Amygdala (tissue), 56 donors: ENCODE measurements at places on chromosomes 4 and X.
A peak's percentile ranks its signal among the peaks of the same experiment; 100 is the strongest.

- no peak for DNase-seq
Observed at GRCh38 chrX:68648960-68649359, 1.5 kb downstream of the STARD8 start.

DNA sequence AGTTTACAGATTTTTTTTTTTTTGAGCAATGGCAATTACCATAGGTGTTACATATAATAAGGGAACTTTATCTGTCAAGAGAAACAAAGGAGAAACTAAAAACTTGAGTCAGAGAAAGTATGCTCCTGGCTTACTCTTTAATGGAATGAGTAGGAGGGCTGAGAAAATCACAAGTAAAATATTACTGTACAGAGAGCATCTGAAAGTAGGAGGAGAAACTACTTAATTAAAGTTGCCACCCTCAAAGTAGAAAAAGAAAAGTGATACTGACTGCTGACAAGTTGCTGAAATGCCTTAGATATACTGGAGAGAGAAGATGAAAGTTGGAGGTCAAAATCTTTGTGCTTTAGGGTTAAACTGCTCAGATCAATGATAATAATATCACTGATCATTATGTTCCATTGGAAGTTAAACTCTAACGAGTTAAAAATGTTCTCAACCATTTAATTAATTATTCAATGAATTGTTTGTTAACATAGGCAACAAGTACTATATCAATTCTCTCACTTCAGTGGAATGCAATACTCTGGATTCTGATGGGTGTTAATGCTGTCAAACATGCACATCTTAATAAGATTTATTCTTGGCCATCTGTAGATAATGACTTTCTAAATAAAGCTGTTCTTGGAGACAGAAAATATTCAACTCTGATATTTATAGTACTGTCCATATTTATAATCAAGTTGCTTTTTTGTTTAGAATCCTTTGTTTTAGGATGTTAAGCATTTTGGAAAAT, 61.2 kb upstream of the CAMK2D start:
- no peak for DNase-seq

- DNase-seq = peak; percentile 65
Observed at GRCh38 chr4:41360921-41361793, 104.4 kb downstream of the UCHL1 start.

DNA sequence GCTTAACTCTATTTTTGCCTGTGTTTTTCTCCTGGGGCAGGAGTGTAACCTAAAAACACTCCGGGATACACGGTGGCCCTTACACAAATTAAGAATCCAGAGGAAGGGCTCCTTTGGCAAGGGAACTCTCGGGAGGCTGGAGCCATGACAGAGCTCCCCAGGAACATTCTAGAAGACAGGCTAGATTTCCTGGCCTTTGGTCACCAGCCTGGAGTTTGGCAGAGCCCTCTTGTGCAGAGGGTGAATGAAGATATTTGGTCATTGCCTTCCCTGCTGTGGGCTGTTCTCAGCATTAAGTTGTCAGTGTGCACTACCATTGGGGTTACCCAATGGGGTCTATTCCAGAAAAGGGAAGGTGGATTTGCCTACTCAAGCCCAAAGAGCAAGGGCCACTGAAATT, 53.8 kb upstream of the LNX1 start:
- no peak for DNase-seq

- no peak for DNase-seq
Observed at GRCh38 chr4:164935363-164935762, 42.1 kb downstream of the TRIM61 start.

DNA sequence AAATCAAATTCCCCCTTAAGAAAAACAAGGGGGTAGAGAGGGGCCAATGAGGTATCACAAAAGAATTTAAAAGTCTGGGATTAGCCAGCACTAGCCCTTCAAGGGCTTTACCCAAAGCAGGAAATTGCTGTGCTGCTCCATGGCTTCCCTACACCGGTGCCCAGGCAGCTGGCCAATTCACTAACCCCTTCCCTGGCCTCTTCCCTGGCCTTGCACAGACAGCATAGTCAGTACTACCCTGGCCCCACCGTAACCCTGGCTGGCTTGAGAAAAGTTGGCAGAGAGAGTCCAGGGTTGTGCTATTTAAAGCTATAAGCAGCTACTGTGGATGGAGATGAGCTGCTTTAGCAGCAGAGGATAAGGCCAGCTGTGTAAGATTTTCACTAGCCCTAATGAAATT, 43.1 kb downstream of the ADAMTS3 start:
- DNase-seq = no peak

DNA sequence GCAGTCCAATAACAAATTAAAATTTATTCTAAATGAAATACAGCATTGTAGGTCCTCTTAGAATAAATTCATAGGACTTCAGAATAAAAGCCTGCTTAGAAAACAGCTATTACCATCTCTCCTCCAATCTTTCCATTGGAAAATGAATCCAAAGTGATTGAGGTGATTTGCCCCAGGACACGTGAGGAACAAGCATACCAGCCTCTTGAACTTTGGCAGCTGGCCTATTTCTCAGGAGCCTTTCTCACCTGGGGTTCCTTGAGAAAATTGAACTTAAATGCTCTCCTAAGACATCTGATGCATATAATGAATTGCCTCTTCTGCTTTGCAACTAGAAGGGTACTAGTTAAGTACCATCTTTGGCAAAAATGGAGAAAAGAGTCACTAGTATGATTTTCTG, 13.5 kb downstream of the ARHGAP24 start:
- no peak for DNase-seq

GRCh38 chr4:22552812-22553211, 36.9 kb upstream of the ADGRA3 start:
- no peak for DNase-seq

- DNase-seq = no peak
Observed at GRCh38 chr4:134708026-134708425, 506.4 kb upstream of the PABPC4L start.

DNA sequence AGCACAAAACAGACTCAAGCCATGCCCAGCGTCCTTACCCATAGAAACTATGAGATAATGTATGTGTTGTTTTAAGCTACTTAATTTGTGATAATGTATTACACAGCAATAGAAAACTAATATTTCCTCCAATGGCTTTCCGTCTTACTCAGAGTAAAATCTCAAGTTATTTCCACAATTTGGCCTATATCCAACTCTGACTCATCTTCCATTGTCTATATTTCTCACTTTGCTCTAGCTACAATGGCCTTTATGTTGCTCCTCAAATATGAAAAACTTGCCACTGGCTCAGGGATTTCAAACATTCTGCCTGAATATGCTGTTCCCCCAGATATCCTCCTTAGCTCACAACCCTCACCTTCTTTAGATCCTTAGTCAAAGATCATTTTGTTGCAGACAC, 31.6 kb downstream of the IQCM start:
- no peak for DNase-seq

- DNase-seq = no peak
Observed at GRCh38 chr4:6856391-6856790, 53.2 kb upstream of the TBC1D14 start.

DNA sequence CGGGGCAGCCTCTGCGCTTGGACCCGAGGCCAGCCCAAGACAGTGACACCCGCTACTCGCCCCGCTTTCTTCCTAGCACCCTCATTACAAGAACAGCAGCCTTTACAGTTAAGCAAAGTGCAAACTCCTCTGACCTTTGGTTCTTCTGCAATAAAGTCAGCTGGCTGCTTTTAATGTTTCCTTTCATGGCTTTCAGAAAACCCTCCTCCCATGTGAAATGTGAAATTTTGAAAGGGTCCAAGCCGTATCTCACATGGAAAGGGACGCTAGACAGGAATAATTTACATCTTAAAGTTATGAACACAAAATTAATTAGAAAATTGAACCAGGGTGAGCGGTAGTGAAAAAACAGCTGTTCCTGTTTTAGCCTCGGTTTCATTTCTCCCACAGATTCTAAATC, 520.1 kb upstream of the FRG1 start:
- no peak for DNase-seq

DNA sequence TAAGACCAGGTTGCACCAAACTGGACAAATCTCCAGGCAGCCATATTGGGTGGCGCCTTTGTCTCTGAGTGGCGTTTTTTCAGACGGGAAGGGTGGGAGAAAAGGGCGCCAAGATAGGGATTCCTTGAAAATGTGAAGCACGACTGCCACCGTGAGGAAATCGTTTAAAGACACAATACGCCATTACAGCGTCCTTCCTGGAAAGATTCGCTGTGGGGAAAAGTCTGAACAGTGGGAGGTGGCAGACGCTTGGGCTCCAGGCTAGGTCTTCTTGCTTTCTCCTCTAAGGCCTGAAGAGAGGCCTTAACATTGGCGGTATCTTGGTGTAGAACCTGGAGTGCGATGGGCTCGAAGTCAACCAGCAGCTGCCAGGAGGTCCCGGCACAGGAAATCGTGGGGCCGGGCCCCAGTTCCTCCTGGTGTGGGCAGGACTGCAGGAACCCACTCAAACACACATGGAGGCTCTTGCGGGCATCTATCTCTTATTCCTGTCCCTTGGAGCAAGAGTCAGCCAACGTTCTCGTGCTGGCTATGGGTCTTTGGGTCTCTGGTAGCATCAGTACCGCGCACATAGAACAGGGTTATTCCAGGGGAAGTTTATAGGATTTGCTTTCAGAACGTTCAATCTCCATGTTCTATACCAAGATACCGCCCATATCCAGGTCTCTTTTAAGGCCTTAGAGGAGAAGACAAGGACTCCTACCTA, 208.8 kb downstream of the OR13H1 start:
- DNase-seq = no peak

- no peak for DNase-seq
Observed at GRCh38 chr4:620201-620600, 5.2 kb upstream of the PDE6B start.

GRCh38 chrX:2533424-2533823, 32.6 kb upstream of the DHRSX start:
- no peak for DNase-seq

GRCh38 chr4:165909947-165910346, 36.9 kb downstream of the TLL1 start:
- DNase-seq = no peak

DNA sequence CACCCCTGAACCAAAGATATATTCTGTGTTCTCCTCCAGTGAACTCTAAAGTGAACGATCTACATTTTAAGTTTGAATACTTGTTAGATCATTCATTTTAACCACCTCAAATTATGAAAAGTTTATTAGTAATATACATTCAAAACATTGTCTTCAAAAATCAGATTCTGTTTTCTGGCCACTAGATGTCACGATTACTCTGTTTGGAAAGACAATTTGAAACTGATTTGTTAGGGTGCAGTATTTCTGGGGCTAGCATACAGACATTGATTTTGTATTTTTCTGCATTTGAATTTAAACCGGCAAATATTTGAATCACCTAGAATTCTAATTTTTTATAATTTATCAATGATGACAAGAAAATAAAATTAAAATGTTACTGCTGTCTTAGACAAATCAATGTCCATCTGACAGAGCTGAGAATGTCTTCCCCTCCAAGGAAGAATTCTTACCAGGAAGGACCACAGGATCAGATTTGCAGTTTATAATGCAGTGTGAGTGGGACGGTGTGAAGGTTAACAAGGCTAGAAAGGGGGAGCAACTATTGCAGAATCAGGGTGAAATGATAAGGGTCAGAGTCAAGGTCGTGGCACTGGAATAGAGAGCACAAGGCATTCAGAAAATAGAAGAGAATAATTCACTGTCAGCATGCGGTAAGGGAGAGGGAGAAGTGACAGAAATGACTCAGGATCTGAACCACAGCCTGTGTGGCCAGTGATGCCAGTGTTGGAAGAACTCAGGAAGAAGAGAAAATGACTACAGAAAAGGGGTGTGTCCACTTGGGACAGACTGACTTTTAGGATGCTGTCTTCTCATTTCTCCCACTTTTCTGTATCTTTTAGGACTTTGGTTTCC, 91.6 kb downstream of the ANXA10 start:
- no peak for DNase-seq

GRCh38 chr4:119299741-119300100, 22.2 kb downstream of the FABP2 start:
- no peak for DNase-seq

GRCh38 chrX:41526925-41527324, 79.8 kb downstream of the NYX start:
- DNase-seq = no peak

- DNase-seq = no peak
Observed at GRCh38 chr4:146329050-146329716, 114.8 kb downstream of the REELD1 start.

DNA sequence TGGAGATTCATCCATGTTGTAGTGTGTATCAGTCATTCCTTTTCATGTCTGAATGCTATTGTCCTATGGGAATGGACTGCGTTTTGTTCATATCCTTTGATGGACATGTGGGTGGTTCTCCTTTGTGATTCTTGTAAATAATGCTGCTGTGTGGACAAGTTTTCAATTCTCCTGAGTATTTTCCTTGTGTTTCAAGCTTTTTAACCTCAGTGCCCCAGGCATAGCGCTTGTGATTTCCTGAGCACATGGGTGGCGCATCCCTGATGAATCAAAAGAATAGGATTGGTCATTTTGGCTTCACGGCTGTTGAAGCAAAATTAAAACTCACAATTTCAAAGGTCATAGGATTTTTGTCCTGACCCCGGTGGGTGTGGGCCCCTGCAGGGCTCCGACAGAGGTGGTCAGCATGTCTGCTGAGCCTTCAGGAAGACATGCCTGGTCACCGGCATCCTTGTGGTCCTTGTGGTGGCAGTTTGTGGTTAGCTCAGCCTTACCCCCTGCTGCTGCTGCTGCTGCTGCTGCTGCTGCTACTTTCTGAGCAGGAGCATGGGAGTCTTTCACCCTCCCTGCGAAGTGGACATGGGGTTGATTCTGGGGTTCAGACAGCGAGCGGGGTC, 30.0 kb downstream of the SHROOM2 start:
- no peak for DNase-seq

- no peak for DNase-seq
Observed at GRCh38 chr4:5256421-5256820, 205.1 kb downstream of the STK32B start.

DNA sequence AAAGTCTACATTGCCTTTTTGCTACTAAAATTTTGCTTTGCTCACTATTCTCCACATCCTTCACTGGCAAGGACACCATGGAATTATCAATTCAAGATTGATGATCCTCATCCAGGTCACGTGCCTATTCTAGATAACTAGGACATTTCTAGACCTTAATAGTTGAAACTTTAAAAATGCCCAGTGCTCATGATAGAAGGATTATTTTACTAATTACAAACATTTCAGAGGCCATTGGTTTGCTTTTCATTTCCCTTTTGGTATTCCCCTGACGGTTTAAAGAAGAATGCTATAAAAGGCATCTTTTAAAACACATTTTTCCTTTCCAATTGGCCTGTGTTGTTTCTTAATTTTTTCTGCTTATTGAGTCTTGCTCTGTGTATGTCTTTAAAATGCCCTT, 249.4 kb downstream of the NDST4 start:
- no peak for DNase-seq

GRCh38 chr4:119939071-119939995, 127.3 kb downstream of the MAD2L1 start:
- DNase-seq = no peak

GRCh38 chrX:120452131-120452530, 17.0 kb downstream of the LAMP2 start:
- peak; percentile 7 for DNase-seq

GRCh38 chr4:102104278-102104677, 241.0 kb downstream of the SLC39A8 start:
- DNase-seq = no peak

DNA sequence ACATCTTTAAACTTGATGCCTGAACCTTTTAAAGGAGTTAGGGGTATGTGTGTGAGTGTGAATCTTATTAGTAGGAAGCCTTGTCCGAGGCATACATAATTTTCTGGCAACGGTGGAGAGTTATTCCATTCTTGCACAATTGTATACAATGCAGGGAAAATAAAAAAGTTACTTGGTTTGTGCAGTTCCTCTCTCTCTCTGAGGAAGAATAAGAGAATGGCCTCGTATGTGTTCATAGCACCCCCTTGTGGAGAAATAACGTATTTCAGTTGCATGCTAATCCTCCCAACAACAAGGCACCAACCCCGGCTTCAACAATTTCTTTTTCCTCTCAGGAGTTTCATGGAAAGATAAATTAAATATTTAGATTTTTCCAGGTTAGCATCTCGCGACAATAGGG, 33.7 kb upstream of the FGF13 start:
- DNase-seq = peak; percentile 0
